Activated T-helper 2 cell treated with anti-CD3 and anti-CD28 coated beads, Interferon-gamma antibody, Interleukin-2, Interleukin-4, amounts not matched to agents 10 μg/mL and 5 μg/mL and 100 μg/mL, durations not matched to agents 14 hours and 24 hours and 36 hours (primary cell): ENCODE measurements at places on chromosomes 1 and 21. TPM values are rescaled to one million over a fixed set of nuclear protein-coding genes. Genes with fewer than 3 reads are reported as not detected.

WNT2B gene
- total RNA-seq: 0.16 TPM in 1 of 2 replicates, not detected in the other

DNA sequence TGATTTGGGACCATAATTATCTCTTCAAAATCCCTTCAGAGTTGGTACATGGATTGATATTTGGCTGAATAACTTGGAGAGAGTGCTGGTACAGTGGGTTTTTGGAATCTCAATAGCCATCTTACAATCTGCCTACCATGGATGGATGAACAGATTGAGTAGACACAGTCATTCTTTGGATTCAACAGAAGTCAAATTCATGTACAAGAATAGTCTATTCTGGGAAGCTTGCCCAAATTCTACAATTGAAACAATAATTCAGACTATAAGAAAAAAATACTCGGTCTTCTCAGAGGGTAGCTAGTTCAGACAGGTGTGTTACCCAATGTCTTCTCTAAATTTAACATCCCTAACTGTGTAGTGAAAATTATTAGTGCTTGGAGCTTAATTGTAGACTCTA lies 574.0 kb downstream of the LRRIQ3 start:
- no peak for DNase-seq

DNA sequence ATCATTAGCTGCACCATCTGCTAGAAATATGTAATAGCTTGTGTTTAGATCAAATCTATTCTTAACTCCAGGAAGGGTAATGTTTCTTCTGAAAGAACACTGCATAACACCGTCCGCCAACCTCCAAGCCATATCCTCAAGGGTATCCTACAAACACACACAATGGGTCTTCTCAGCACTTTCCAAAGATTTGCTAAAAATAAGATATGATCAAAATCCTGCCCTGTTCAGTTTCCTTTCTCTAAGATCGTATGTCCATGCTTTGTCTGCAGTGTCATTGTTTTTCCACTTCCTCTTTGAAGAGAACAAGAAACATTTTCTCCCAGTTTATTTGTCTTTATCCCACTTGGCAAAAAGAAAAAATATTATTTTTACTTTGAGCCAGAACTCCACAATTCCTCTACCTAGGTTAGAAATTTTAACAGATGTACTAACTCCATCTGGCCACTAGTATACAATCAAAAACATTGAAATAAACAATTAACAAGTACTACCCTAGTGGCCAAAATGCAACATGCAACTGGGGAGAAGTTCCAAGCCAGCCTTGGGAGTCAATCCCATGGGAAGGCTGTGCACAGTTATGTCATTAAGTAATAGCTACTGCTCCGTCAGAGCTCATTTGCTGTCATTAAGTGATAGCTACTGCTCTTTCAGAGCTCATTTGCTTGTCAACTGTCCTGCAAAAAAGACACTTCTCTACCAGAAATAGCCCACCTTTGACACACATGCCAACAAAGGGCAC lies 37.8 kb downstream of the FRRS1 start:
- no peak for DNase-seq

- peak; percentile 55 for DNase-seq
Observed at GRCh38 chr1:173420330-173420806, 56.8 kb upstream of the PRDX6 start.

KRTAP12-3 gene
- total RNA-seq: not detected in 2 replicates

KLF17 gene
- total RNA-seq: not detected in 2 replicates
